ENCODE measurements at places on chromosomes 1 and 21.

GRCh38 chr1:153392258-153392657, 1.4 kb upstream of the S100A8 start:
- DNase-seq: no peak

GRCh38 chr1:21272540-21272939, 17.7 kb downstream of the ECE1 start:
- DNase-seq: no peak

DNA sequence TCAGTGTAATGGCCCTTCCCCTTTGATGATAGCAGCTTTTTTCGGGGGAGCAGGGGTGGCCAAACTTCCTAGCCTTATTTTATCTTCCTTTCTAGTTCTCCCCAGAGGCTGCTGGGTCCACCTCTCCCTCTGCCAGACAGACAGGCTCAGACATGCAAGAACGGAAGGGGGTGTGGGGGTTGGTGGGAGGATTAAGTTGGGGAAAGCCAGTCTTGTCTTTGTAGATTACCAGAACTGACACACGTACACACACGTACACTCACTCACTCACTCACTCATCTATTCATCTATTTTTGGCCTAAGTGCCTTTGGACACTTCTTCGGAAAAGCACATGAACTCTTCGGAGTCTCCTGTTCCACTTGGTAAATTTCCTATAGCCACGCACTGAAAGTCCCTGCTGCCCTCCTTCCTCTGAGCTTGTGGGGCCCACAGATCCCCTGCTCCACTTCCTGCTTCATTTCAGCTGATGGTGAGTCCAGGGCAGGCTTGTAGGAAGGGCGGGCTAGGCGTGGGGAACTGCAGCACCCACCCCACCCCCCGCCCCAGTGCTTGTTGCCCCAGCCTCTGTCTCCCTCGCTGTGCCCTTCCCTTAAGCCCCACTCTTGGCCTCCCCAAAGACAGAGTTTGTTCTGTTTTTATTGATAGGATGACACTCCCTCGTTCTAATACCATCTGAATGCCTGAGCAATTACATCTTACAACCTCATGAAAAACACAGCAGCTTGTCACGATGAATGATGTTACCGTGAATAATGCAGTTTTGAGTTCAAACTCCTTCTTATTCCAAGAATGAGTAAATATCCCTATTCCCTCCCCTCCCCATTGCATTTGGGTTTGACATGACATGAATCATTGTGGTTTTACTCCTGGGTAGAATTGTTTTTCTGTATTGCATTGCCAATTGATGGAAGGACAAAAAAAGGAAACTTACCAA, 60.7 kb upstream of the ATP5PO start:
- DNase-seq: no peak

- no peak for DNase-seq
Observed at GRCh38 chr1:24409535-24409934, 4.0 kb downstream of the STPG1 start.

DNA sequence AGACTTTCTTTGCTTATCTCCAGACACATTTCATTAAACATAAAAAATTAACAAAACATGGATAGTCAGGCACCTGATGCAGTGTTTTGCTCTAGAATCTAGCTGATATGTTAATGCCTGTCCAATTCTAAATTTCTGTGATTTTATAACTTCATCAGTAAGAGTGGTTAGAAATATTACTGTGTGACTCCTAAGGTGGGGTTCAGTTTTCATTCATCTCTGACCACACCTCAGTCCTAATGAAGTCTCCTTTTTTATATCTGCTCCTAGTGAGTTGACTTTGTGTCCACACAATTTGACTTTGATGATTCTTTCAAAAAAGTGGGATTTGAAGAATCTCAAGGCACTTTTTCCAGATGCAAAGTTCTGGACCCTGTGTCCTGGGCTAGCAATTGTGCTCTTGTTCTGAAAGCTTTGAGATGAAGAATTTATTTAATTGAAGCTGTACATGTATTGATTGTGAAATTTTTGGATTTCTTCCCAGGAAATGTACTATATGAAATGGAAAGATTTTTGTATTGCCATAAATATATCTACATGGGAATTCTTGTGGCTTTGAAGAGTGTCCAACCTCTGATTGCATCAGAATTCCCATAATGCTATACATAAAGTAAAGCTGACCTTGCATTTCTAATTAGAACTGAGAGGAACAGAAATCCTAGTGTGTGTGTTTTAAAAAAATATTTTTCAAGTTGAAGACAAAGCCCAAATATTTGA, 111.2 kb downstream of the GIPC2 start:
- DNase-seq: no peak

DNA sequence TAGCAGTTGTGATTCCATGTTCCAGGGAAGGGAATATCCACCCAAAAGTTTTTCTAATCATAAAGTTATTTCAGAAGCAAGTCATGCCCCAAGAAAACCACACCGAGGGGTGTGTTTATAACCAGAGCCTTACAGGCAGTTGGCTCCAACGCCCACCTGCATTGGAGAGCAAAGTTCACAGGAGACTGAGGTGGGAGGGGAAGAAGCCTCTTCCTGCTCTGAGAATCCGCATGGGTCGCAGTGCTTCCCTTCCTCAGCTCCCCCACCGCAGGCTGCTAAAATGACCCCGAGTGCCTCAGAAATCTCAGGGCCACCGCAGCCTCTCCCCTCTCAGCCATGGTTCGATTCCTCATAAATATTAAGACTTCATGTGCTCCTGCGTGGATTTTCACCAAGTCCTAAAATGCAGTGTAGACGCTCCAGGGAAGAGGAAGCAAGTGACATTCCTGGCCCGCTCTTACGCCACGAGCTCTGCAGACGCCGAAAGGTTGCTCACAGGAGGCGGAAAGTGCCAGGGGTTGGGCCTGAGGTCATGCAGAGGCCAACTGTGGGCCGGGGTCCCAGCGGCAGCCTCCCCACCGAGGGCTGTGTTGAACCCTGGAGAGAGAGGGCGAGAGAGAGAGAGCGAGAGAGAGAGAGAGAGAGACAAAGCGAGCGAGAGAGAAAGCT, 13.4 kb upstream of the SPSB1 start:
- no peak for DNase-seq

- DNase-seq: no peak
Observed at GRCh38 chr21:36229181-36229580, 72.6 kb downstream of the DOP1B start.

GRCh38 chr1:46539972-46540371, 11.5 kb downstream of the KNCN start:
- DNase-seq: no peak

DNA sequence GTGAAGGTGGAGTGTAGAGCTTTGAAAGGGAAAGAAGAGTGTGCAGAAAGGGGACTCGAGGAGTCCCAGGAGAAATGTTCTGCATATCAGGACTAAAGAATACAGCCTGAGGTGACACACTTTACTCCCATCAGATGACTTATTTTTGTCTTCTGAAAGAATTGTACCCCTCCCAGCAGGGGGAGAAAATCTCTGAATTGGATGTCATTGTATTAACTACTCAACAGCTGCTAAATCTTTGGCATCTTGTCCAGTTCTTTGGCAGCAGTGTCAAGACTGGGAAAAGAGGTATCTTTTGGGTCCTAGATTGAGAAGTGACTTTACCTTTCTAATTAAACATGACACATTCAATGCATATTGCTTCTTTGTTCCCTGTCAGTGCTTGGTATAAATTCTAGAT, 18.9 kb downstream of the UBE4B start:
- no peak for DNase-seq

GRCh38 chr1:64171246-64171645, 32.2 kb upstream of the UBE2U start:
- DNase-seq: no peak

GRCh38 chr1:15959424-15959823, 16.5 kb downstream of the ZBTB17 start:
- DNase-seq: no peak

DNA sequence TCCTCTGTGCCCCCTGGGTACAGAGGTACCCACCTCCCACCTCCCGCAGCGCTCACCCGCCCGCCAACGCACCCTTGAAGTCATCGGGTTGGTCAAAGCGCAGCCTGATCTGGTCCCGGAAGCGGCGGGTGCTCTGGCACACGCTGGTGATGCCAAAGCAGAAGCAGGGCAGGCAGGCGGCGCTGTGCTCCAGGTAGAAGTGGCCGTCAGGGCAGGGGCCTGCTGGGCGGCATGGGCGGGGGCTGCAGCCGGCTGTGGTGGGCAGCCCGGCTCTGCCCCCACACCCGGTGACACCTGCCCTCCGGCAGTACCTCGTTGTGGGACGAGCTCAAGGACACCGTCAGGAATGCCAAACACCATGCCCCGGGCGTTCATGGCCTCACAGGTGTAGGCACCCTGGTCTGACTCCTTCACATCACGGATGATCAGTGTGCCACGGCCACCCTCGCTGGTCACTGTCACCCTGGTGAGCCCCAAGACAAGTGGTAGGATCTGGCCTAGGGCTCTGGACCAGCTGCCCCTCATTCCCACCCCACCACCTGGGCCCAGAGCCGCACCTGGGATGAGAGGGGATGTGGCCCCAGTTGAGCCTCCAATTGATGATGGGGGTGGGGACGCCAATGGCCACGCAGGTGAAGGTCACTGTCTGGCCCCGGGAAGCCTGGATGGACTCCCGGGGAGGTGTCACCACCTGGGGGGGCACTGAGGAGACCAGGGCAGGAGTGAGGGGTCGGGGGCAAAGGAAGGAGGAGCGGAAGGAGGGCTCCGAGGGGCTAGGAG, 52.5 kb downstream of the HSPG2 start:
- DNase-seq: no peak

- DNase-seq: no peak
Observed at GRCh38 chr1:89844241-89844807, 23.5 kb downstream of the LRRC8D start.

DNA sequence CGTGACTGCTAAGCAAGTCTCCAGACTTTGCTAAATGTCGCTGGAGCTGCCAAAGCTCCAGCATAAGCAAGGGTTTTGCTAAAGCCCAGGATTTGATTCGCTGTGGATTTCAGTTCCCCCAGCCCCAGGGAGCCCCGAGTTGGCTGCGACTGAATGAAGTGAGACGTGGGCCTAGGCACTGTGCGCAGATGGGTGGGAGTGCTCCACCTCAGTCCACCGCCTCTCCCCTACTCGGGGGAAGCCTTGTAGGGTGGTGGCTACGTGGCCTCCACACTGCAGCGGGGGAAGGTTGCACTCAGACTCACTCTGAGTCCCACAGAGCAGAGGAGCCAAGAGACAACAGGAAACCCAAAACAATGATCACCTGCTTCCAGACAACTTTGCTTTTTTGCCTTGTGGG, 397.8 kb upstream of the VAMP3 start:
- DNase-seq: no peak

DNA sequence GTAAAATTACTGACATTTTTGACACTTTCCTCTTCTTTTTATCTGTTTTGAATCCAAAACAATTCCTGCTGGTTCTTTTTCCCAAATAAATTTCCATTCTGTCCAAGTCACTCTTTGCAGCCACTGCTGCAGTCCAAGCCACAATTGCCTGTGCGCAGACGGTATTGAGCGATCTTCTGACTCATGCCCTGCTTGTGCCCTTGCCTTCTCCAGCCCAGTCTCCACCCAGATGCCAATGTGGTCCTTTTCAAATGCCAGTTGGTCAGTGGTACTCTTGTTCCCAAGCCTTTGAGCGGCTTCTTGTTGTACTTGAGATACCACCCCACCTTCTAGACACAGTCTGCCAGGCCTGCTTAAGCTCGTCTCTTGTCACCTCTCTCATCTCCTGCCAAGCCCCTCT, 78.9 kb downstream of the CAMTA1 start:
- no peak for DNase-seq

DNA sequence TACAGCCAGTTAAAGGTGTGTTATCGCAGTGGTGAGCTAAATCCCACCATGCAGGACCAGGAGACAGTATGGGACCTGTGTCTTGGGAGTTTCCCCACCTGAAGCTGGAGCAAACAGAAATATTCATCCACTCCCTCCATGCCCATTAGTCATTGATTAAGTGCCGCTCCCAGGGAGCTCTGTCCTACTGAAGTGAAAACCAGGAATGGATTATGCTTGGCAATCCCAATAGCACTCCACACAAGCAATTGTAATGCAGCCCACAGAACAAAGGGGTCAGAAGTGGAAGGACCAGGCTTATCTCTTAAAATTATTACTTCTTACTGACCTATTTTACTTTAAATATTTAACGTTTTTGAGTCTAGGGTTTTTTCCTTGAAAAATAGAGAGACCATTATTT, 1005.4 kb downstream of the ADGRL2 start:
- DNase-seq: no peak

GRCh38 chr1:168234846-168235547, 9.2 kb downstream of the SFT2D2 start:
- no peak for DNase-seq

DNA sequence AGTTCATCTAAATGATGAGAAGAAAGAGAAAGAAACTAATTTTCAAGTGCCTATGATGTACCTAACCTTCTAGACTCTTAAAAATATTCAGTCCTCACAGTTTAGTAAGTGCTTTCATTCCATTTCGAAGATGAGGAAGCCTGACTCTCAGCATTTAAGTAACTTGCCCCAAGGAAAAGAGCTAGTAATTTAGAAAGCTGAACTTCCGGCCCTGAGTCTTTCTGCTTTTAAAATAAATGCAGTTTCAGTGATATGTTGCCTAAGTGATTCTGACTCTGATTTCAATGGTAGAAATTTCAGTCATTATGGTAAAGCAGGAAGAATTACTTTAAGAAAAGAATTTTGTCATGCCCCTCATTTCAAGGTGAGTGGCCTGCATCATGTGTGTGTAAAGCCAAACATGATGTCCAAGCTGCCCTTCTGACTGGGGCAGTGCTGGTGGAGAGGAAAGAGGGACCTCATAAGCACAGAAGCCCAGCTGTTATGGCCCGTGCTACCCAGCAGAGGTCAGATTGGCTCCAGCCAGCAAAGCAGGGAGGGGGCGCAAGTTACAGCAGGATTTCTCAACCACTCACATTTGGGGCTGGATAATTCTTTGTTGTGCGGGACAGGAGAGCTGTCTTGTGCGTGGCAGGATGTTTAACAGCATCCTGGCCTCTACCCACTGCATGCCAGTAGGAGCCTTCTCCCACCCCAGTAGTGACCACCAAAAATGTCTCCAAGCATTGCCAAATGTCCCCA, 10.7 kb downstream of the ATP1A4 start:
- DNase-seq: no peak

DNA sequence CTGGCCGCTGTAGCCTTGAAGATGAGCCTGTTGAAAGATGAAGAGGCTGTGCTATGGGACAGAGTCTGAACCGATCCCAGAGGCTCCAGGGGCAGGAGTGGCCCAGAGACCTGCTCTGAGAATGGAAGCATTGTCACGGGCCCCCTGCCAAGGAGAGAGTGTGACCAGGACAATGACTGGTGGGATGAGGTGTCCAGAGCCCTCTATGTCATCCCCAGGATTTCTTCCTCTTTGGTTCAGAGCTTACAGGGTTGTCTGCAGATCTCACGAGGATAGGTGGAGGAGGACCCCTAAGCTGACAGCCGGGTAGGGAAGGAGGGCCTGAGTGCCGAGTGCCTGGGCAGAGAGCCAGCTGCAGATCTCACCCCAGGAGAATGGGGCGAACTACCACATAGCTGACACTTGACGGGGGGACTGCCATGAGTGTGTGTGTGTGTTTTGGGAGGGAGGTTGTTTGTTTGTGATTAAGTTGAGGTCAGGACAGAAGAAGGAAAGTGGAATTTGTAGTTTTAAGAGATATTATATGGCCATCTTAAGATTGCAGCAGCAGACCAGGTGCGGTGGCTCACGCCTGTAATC, 25.4 kb downstream of the PIK3CD start:
- DNase-seq: no peak

All from GM18507 (cell line).